Stimulated activated CD4-positive, alpha-beta T cell treated with anti-CD3 and anti-CD28 coated beads, Interleukin-1b, Interleukin-23, amount 100 ng/mL, for 1 hour (primary cell): ENCODE measurements at places on chromosomes 7 and 10.
A peak's percentile ranks its signal among the peaks of the same experiment; 100 is the strongest.

- no peak for DNase-seq
Measured at GRCh38 chr7:28065721-28066285, 114.8 kb downstream of the JAZF1 start.

DNA sequence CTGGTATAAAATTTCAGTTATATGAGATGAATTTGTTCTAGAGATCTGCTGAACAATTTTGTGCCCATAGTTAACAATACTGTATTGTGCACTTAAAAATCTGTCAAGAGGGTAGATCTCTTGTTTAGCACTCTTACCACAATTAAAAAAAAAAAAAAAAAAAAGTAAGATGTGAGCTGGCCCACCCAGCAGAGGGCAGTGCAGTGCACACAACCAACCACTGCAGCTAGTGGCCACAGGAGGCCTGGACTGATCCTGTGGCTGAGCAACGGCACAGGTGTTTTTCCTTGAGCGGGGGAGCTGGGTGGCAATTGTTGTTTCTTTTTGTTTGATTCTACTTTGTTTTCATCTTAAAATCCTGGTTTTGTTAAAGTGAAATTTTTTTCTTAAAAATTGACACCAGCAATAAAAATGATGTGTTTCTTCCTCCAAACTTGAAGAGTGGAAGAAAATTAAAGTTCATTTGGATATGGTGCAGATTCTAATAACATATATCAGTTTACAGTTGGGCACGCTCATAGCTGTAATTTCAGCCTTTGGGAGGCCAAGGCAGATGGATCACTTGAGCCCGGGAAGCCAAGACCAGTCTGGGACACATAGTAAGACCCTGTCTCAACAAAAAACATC, 171.1 kb upstream of the TBX20 start:
- peak; percentile 28 for DNase-seq

DNA sequence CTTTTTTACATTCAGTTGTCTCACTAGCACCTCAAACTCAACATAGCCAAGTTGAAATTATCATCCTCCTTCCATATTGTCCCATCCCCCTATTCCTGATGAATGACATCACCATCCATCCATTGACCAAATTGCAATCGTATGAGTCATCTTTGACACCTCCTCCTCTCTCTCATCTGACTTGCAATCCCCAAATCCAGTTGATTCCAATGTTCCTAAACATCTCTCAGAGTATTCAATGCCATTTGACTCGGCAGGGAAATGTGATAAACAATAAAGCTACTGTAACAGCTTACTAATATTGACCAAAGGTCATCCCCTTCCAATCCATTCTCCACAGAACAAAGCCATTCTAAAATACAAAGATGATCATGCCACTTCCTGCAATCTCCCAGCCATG, 1047.8 kb downstream of the NRG3 start:
- no peak for DNase-seq

- DNase-seq: no peak
Measured at GRCh38 chr7:18808026-18808425, 309.4 kb downstream of the TWIST1 start.

DNA sequence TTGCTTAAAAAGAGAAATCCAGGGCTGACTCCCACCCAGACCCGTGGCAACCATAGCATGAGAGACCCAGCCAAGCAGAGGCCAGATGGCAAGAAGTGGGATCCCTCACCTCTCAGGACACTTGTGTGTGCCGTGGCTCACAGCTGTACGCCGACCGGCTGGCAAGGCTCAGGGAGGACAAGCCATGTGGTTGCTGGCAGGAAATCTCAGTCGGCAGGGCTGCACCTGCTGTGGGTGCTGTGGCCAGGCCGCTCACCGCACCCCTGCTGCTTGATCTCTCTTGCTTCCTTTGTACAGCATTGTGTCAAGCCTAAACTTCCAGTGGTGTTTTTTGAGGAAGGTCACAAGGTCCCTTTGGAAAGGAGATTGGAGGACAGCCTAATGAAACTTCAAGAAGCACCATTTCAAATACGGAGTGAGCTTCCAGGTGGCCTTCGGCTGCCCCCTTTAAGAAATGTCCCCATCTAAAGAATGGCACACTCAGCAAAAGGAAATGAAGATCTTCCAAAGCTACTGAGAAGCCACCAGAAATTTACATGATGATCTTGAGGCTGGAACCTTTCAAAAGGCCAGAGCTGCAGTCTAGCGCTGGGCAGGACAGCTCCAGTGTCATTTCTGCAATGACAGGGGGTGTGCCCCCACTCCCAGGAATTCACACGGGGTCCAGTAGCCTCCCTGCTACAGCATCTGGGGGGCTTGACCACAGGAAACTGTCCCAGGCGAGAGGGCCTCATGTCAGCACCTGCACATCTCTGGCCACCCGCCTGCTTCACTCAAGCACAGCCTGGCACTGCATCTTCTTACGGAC, 409.0 kb upstream of the MGMT start:
- DNase-seq: no peak

DNA sequence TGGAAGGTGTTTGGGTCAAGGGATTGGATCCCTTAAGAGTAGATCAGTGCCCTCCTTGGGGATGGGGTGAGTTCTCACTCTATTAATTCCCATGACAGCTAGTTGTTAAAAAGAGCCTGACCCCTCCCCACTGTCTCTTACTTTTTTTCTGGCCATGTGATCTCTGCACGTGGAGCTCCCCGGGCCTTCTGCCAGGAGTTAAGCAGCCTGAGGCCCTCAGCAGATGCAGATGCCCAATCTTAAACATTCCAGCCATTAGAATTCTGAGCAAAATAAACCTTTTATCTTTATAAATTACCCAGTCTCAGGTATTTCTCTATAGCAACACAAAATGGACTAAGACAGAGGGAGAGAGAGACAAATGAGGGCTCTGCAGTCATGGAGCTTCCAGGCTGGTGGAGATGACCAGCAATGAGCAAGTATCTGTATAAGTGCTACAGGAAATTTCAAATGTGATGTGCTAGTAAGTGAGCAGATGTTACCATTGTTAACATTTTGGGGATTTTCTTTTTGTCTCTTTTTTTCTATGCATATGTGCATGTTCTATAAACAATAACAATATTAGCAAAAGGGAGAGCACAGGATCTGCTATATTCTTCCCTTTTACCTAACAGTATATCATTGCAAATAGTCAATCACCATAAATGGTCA, 26.7 kb downstream of the PLPP4 start:
- no peak for DNase-seq

- no peak for DNase-seq
Measured at GRCh38 chr10:131187274-131187673, 124.2 kb downstream of the TCERG1L start.

GRCh38 chr10:88964869-88965415, 12.4 kb upstream of the ACTA2 start:
- no peak for DNase-seq

DNA sequence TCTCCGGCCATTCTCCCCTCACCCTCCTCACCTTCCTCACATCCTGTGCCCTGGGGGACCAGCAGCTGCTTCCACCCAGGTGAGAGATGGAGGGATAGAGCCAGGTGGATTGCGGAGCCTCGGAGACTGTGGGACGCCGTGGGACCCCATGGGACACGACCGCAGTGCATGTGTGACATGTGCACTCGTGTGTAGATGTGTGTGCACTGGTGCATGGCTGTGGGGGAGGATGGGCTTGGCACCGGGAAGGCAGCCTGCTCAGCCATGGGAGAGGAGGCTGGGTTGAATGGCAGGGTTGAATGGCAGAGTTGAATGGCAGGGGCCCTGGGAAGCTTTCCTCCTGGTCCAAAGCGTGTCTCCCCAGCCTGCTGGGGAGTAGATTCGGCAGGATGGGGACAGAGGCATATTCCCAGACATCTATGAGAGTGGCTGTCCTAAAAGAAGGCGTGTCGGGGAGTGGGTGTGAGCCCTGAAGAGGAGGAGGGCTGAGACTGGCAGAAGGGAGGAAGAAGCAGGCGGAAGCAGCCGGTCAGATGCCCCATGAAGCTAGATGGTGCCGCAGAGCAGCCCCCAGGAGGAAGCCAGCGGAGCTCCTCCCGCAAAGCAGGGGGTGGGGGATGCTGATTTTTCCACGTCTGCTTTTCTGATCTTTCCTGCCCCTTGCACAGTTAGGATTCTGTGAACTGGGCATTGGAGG, 815 bp downstream of the GIMAP8 start:
- DNase-seq: no peak

GRCh38 chr7:32143301-32143700, 73.1 kb upstream of the PDE1C start:
- no peak for DNase-seq

DNA sequence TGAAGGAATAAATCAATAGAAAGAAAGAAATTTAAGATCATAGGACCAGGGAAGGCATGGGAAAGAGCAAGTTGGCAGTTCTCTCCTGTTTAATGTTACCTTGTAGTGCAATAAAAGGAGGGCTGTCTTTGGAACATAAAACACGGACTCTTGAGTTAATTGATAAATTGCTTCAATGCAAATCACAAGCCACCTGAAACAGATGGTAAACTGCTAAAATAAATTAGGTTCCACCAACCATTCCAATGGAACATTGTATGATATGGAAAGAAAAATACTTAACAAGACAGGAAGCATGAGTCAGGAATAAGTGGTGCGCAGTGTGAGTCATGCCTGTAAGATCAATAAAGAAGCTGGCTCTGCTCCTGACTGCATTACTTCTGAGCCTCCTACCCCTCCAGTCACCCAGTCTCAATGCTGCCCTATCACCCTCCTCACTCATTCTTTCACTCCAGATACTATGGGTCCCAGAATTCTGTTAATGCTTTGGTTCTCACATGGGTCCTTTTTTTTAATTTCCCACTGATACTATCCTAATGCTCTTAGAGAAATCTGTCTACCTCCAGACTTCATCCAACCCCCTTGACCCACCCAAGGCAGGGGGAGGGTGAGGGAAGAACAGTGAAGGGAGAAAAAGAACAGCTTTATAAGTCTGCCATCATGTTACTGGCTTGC, 78.9 kb downstream of the LRRC17 start:
- no peak for DNase-seq

DNA sequence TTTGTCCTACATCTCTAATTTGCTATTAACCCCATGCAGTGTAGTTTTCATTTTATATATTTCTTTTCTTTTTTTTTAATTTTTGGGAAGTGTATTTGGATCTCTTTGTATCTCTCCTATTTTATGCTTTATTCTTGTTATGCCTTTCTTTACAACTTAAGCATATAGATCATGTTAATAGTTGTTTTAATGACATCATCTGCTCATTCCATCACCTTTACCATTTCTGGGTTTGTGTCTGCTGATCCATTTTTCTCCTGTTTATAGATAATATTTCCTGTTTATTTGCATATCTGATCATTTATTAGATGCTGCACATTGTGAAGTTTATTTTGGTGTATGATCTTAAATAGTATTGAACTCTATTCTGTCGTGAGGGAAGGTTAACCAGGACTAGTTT, 13.7 kb downstream of the COPG2 start:
- no peak for DNase-seq

DNA sequence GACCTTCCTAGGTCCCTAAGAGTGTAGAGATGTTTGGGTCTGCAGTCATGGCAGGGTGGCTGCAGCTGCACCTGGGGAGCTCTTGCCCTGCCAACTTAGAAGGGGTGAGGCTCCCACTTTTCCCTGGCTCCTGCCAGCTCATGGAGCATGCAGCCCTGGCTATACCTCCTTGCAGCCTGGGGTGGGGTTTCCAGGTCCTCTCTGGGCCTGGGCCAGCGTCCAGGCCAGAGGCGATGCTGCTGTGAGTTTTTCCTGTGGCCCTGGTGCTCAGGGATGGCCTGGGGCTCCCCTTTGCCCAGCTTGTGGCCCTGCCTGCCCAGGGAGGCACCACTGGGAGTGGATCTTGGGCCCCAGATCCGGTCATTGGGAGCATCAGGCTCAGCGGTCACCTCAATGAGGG, 109.8 kb upstream of the FAM180A start:
- DNase-seq: no peak

GRCh38 chr10:90999512-91000172, 78.8 kb upstream of the ANKRD1 start:
- no peak for DNase-seq

GRCh38 chr10:34702093-34702937, 112.8 kb downstream of the PARD3 start:
- no peak for DNase-seq

- no peak for DNase-seq
Measured at GRCh38 chr7:51045319-51046102, 262.8 kb upstream of the GRB10 start.

DNA sequence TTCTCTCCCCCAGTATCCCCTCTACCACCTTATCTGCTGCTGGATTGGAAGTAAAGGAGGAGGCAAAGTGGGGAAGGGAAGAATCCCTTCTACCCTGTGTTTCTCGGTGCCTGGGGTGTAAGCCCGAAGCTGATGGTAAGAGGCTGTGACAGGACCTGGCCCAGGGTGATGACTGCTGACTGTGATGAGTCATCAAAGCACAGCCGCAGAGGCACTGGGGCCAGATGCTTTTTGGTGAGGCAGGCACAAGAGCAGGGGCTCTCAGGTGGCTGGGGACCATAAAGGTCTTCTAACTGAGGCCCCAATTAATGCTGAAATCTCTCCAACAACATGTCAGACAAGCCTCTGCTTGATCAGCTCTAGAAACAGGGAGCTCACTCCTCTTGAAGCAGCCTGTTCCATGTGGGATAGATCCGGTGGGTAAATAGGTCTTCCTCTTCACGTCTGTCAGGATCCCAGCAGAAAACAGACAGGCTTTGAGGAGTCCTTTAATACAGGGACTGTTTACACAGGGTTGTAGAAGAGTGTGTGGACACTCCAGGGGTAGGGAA, 86.1 kb upstream of the PCBD1 start:
- DNase-seq: no peak

- no peak for DNase-seq
Measured at GRCh38 chr7:110918949-110919548, 171.9 kb upstream of the LRRN3 start.

- DNase-seq: no peak
Measured at GRCh38 chr10:131495224-131495623, 183.7 kb upstream of the TCERG1L start.

DNA sequence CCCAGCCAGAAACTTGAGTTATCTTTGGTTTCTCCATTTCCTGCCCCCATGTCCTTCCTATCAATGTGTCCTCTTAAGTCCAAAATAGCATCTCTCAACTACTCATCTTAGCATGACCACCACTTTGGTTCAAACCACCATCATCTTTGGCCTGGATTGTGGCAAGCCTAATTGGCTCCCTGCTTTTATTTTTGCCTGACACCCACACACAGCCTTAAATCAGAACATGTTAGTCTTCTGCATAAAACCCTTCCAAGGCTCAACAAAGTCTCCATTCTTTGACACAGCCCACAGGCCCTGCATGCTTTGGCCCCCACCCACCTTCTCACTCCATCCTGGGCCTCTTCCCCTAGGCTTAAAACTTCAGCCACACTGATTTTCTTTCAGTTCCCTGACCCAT, 2.0 kb upstream of the TSPAN14 start:
- DNase-seq: no peak

DNA sequence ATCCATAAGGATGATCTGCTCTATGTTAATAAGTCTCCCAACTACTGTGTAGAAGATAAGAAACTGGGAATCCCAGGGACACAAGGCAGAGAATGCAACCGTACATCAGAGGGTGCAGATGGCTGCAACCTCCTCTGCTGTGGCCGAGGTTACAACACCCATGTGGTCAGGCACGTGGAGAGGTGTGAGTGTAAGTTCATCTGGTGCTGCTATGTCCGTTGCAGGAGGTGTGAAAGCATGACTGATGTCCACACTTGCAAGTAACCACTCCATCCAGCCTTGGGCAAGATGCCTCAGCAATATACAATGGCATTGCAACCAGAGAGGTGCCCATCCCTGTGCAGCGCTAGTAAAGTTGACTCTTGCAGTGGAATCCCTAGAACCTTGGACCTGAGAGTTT, 10.3 kb downstream of the WNT16 start:
- no peak for DNase-seq
